Breast epithelium (tissue), 4 donors: ENCODE measurements at places on chromosomes 12 and 14.

GRCh38 chr12:26187014-26187798, 8.2 kb upstream of the SSPN start:
- no peak for DNase-seq

GRCh38 chr12:96398424-96399119, 1.7 kb downstream of the CDK17 start:
- DNase-seq: no peak

DNA sequence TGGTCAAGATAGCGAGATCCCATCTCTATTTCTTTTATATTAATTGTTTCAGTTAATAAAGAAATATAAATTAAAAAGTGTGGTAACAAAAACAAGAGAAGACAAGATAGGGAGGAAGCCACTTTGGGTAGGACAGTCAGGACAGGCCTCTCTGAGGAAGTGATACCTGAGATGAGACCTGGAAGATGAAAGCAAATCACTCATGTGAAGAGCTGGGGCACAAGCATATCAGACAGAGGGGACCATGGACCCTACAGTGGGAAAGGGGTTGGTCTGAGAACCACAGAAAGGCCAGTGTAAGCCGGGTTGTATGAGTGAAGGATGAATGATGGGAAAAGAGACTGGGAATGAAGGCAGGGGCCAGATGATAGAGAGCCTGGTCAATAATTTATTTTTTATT, 1.8 kb upstream of the MED6 start:
- no peak for DNase-seq

DNA sequence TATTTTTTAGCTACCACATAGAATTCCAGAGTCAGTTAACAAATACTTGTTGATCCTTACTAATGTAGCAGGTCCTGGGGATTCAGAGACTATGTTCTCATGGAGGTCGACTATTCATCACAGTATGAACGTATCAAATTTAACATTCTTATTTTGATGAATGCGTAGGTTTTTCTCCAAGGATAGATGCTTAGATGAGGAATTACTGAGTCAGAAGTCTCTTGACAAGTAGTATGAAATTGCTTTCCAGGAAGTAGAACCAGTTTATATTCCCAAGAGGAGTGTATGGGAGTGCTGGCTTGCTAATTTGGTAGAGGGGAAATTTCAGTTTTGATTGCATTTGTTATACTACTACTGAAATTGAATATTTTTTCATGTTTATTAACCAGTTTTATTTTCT, 42.8 kb upstream of the CRADD start:
- no peak for DNase-seq

DNA sequence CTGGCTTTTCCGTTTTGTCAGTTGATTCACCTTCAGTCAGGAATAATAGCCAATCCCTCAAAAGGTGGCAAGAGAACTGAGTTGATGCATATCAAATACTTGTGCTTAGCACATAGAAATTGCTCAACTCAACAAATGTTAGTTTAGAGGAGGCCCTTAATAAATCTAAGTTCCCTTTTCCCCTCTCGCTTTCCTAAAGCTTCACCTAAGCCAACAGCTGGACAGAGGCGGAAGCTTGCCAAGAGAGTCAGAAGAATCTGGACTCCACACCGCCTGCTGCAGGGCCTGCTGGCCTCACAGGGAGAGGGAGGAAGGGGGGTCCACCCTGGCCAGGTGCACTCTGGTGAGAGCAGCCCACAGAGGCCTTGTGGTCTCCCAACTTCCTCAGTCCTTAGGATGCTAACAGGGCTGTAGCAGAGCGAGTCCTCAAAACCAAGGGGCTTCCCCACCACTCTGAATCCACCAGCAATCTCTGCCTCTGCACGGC, 213.1 kb downstream of the CHST11 start:
- no peak for DNase-seq
